Activated T-cell treated with anti-CD3 and anti-CD28 coated beads for 48 hours (primary cell): ENCODE measurements at places on chromosomes 13 and 19.

DNA sequence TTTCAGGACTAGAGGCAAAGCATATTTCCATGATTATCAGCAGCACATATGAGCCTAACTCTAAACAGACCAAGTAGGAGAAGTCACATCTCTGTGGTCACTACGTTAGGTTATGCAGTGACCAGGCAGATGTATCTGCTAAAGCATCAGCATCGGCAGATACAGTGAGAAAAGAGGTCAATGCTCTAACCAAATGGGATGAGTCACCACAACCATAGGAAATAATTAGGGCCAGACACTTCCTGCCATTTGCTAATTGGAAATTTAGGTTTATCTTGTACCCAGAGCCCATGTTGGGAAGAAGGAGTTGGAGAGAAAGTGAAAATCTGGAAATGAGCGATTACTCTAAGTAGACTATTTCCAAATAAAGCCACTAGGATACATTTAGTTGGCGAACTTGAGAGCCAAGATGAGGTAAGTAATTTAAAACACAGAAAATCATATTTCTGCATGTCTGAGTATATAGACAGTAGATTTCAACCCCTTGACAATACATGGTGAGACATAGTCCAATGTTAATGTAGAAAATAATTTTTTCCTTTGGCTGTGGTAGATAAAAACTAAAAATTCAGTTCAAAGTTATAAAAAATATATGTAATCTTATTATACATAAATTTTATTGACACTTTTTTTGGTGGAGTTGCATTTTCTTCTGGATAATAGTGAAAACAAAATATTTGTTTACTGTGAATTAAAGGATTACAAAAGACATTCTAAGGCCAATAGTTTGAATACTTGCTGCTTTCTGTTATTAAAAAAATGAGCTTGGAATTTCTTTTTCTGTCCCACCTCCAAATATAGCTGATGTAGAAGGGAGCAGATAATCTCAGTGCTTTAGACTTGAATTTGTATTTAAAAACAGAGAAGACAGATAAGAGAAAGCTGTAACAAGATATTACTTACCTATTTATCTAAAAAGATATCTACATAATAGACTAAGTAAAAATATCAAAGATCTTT lies 104.4 kb upstream of the CSNK1A1L start:
- DNase-seq = no peak

DNA sequence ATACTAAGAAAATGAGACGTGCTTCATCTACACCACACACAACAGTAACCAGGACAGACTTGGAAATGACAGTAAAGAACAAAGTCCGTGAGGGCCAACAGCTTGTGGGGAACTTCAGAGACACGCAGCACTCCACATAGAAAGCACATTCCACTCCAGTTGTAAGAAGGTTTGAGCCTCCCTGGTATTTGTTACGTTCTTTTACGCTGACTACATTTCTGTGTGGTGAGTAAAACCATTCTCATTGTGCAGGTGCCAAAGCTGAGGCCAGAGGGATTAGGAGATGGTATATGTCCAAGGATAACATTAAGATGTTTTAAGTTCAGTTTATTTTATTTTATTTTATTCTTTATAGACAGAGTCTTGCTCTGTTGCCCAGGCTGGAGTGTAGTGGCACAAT lies 1189.9 kb downstream of the UQCRFS1 start:
- no peak for DNase-seq

- DNase-seq = peak; percentile 3
Measured at GRCh38 chr19:13428352-13428751, 77.9 kb downstream of the CACNA1A start.

DNA sequence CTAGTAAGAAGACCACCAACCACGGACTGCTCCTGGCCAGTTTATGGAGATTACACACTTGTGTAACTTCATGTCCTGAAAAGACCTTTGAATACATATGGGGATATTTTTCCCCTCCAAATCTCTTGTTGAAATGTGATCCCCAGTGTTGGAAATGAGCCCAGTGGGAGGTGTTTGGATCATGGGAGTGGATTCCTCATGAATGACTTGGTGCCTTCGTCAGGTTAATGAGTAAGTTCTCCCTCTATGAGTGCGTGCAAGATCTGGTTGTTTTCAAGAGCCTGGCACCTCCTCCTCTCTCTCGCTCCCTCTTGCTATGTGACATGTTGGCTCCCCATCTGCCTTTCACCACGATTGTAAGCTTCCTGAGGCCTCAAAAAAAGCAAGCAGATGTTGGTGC lies 769.0 kb upstream of the SLITRK1 start:
- no peak for DNase-seq

- no peak for DNase-seq
Measured at GRCh38 chr13:44739539-44739938, 163.4 kb upstream of the TSC22D1 start.

GRCh38 chr19:575527-576506 lies 3.4 kb downstream of the BSG start:
- DNase-seq = no peak

- DNase-seq = no peak
Measured at GRCh38 chr13:67390462-67391086, 160.4 kb upstream of the PCDH9 start.

- no peak for DNase-seq
Measured at GRCh38 chr13:37074703-37075102, 15.2 kb upstream of the SUPT20H start.

- DNase-seq = no peak
Measured at GRCh38 chr13:77359171-77359570, 32.3 kb upstream of the MYCBP2 start.

DNA sequence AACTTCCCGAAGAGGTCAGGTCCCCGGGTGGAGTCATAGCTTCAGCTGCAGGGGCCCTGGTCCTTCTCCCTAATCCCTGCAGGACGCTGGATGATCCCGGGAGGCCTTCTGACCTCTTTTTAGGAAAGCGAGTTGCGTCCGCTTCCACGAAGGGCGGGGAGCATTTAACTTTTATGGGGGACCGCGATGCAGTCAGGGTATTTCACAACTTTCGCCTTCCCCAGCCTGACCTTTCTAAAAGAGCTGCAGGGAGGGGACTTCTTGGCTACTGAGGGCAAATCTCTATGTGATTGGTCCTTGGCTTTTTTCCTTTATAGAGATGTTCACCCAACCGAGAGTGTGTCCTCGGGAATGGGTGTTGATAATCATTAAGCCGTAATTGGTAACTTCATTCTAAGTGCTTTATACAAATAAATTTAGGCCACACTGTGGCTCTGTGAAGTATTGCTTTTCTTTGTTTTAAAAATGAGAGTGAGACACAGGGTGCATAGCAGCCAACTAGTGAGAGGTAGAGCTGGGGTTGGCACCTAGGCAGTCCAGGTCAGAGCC lies 778 bp downstream of the ZNF230 start:
- DNase-seq = no peak

DNA sequence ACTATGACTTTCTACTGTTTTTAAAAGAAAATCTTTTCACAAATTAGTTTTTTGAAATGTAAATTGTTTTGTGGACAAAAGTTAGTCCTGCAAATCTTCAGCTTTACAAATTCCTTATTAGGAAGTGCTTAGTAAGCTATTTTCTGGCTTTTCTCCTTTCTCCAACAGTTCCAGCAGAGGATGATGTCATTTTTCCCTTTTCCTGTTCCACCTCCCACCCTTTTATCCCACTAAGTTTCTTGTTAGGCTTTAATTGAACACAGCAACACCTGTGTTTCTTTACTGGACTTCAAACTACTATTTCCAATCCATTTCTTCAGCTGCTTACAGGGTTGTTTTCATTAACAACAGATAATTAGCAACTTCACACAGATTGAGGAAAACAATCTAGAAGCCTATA lies 389.2 kb downstream of the NDFIP2 start:
- no peak for DNase-seq

- DNase-seq = no peak
Measured at GRCh38 chr13:51040431-51040830, 70.6 kb downstream of the C13orf42 start.

- DNase-seq = no peak
Measured at GRCh38 chr13:24911133-24911908, 147.4 kb downstream of the RNF17 start.

GRCh38 chr19:42282819-42283187 lies 13.8 kb downstream of the CIC start:
- no peak for DNase-seq

GRCh38 chr13:30997697-30998096 lies 65.2 kb downstream of the TEX26 start:
- no peak for DNase-seq

- DNase-seq = no peak
Measured at GRCh38 chr13:33183431-33184111, 102.0 kb downstream of the STARD13 start.

- DNase-seq = no peak
Measured at GRCh38 chr13:110498327-110498726, 63.2 kb downstream of the RAB20 start.

DNA sequence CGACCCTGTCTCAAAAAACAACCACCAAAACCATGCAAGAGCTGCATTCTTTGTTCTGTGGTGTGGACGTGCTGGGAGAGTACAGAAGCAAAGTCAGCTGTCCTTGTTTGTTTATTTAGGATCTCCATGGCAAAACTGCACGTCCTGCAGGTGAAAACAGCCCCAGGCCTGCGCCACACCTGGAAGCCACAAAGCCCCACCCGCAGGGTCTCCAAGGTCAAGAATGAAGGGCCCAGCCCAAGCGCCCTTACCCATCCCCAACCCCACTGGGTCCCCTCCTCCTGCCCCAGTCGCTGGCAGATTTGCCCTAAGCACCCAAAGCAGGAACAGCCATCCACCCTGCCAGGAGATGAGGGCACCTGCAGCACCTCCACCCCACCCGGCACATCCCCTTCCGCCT lies 10.5 kb downstream of the MBD3 start:
- DNase-seq = no peak

- no peak for DNase-seq
Measured at GRCh38 chr13:31807090-31807541, 67.8 kb downstream of the RXFP2 start.

DNA sequence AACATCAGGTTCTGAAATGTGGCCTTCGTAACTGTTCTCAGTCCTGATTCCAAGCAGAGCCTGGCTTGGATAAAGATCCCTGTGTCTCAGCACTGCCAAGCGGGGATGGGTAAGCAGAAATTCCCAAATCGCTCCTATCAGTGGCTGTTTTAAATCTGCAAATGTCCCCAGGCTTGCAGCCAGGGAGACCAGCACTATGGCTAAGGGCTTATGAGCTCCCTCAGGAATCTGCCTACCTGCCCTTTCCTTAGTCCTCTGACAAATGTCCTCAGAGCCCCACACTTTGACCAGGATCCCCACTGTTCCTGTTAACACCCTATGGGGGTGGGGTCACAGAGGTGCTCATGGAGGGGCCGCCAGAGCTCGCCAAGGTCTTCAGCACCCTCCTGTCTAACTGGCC lies 1062.8 kb downstream of the UQCRFS1 start:
- no peak for DNase-seq

GRCh38 chr19:48755084-48755641 lies at the start of gene FGF21:
FGF21 (plus strand) TSS chr19:48755524; CDS start chr19:48756237, 713 bp downstream.
- no peak for DNase-seq
